ENCODE measurements at places on chromosomes 3 and 15.

DNA sequence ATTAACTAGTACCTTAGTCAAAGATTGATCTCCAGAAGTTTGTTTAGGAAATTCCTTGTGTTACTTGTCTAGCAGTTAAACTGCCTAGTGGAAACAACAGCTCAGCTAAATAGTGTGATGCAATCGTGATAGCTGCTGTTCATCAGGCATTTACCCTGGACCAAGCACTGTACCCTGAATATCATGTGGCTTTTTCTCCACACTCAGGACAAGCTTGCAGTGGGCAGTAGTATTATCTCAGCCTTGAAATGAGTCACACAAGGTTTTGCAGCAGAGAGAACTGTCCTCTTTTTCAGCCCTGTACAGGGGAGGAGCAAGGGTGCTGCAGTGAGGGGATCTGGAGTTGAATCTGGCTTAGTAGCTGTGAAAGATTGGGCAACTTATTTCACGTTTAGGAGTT lies 208.4 kb downstream of the TP63 start:
- DNase-seq = no peak

- DNase-seq = no peak
These were observed 264.4 kb downstream of the ZPLD1 start for GRCh38 chr3:102699104-102699818.

DNA sequence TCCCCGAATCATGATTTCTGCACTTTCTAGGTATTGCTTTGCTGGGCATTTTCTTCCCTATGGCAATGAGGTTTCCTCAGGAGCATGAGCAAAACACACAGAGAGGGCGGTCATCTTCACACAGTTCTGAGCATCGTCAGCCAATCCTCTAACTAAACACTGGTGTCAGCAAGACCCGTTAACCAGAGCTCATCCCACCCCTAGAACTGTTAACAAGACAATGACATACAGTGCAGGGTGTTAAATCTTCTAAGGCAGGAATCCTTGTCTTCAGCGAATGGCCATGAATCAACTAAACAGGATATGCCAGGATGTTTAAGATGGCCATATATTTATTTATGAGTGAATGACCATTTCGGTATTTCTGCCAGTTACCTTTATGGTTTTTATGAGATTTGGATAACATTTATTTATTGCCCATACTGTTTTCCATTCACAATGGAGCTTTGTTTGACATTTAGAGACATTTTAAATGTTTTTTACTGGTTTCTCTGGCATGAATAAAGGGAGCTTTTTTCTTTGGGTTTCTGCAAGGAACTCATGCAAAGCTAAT lies 411.5 kb upstream of the PROK2 start:
- no peak for DNase-seq

DNA sequence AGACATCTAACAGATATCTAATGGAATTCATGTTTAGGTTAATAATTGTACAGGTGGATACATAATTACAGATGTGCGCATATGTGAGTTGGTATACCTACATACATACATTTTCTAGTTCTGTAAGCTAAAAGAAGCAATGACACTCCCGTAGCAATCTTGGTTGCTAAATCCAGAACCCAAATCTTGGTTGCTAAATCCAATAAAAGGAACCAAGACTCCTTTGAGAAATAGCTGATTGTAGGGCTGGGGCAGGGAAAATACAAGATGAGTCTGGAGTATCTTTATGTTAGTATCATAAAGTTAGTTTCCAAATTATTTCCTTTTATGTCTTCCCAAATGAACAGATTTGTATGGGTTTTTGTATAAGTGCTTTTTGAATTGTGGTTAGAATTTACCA lies 135.2 kb downstream of the TMCC1 start:
- no peak for DNase-seq

- no peak for DNase-seq
These were observed 57.2 kb downstream of the IL16 start for GRCh38 chr15:81253846-81254245.
